NCI-H2227 treated with DMSO at 0.1 percent for 48 hours (cell line): ENCODE measurements at places on chromosomes 12 and 14.

DNA sequence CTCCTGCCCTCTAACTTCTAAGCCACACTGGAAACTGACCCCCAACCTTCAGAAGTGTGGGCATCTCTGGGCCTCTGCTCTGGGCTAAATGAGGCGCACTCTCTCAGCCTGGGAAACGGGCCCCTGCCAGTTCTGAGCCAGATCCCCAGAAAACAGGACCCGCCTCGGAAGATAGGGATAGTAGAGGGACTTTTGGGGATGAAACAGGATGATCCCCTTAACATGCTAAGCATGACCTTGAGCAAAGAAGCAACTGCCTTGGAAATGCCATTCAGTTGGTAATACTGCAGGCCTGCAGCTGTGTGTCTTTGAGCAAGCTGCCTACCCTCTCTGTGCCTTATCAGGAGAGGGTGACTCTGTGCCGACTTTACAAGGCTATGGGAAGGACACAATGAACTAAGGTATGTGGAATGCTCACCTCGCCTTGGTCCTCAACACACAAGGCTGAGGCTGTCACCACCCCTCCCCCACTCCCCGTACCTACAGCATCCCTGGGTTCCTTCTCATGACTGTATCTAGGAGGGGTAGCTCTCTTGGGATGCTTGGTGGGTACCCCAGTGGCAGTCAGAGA lies 54.0 kb downstream of the NCOR2 start:
- no peak for DNase-seq

- DNase-seq, result peak; percentile 81
Measured at GRCh38 chr14:49767270-49767570, 733 bp upstream of the KLHDC2 start.

- DNase-seq, result no peak
Measured at GRCh38 chr14:71711619-71712018, 220.6 kb upstream of the RGS6 start.

GRCh38 chr12:76544601-76545261 lies 14.8 kb downstream of the OSBPL8 start:
- DNase-seq, result no peak

- no peak for DNase-seq
Measured at GRCh38 chr12:16198884-16199283, 78.6 kb downstream of the SLC15A5 start.
